Activated naive CD4-positive, alpha-beta T cell (primary cell): ENCODE measurements at places on chromosomes 16 and 17.

- no peak for DNase-seq
Measured at GRCh38 chr17:47996201-47996600, 25.3 kb downstream of the CDK5RAP3 start.

DNA sequence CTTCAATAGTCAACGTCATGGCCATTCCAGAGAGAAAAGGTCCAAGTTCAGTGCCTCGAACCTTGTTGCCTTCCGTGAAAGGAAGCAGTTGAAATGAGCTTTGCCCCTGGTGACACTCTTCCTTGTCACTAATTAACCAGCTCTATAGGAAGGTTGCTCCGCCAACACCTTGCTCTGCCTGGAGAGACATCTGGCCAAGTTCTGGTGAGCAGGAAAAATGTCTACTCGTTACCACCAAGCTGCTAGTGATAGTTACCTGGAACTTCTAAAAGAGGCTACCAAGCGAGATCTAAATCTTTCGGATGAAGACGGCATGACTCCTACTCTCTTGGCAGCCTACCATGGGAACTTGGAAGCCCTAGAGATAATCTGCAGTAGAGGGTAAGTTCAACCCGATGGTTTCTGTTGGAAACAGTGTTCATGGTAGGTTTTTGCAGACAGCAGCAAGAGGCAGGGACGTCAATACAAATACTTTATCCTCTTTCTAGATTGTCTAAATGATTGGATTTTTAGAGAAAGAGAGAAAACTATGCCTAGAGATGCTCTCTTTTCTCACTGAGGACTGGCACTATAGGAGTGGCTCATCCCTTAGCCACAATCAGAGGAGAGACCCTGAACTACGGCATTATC, at the start of gene ANKS4B:
TSS of gene ANKS4B (plus strand) at position 179 of the 630 bp plus-strand sequence. CDS start at position 218, 39 bp downstream.
- DNase-seq: no peak

GRCh38 chr16:53899431-53899830, 195.5 kb downstream of the FTO start:
- no peak for DNase-seq

- DNase-seq: no peak
Measured at GRCh38 chr16:46649588-46650253, 28.5 kb upstream of the SHCBP1 start.

- no peak for DNase-seq
Measured at GRCh38 chr17:47810200-47810821, 11.3 kb downstream of the OSBPL7 start.

GRCh38 chr17:66807182-66807581, 27.7 kb upstream of the CACNG5 start:
- DNase-seq: no peak

DNA sequence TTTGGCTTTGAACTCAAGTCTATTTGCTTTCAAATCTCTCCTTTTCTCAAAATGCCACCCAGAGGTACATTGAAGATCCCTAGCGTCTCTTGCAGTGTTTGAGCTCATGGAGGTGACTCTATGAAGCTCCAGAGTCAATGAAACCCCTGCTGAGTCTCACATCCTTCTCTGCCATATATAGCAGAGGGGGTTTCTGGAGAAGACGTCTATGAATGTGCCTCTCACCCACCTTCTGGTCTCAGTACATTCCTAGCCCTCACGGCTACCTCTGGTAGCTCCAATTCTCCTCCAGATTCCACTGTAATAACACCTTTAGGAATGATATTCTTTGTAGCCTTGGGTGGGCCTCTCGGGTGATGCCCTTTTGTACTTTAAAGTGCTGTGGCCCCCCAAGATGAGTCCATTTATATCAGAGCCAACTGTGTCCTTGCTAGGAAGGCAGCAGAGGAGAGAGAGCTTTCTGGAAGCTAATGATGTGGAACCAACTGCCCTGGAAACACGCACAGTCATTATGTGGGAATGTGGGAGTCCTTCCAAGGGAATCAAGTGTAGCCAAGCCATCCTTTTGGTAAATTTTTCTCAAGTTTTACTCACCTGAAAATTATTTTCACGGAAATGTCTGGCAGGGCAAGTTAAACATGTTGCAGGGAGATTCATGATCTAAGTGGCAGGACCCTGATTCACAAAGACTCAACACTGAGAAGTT, 123.4 kb downstream of the ASIC2 start:
- DNase-seq: no peak

DNA sequence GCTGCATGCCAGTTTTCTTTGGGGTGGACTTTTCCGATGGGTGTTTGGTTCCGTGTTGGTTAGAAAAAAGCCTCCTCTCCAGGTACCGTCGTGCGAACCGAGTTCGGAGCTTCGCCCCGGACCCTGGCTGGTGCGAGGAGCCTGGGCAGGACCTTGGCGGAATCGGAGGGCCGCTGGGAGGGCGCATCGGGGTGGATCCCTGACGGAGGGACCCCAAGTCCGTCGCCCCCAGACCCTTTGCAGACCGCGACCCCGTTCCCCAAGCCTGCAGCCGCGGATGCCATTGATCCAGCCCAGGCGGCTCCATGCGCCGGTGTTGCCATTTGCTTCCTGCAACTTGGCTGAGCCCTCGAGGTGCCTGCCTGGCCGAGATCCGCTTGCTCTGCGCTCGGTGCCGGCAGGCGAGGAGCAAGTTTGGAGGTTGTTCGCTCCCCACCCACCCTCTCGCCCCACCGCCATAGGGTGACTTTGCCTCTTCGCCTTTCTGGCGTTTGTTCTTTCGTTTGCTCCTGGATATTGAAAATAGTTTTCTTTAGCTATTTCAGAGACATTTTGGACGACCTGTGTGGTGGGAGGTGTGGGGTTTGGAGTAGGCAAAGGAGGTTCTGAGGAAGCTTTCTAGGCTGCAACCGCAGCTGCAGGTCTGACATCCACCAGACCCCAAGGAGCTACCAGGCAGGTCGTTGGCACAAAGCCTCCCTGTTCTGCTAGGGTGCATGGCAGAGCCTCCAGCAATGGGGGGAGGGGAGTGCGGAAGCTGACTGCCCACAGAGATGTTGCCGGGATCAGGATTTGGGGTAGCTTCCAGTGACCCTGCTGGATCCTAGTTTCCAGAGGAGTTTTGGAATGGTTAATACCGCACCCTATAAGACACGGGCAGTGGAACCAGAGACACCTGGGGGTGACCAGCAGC, 58.2 kb downstream of the RAP1GAP2 start:
- DNase-seq: no peak
